ENCODE measurements at places on chromosomes 12 and 14.

DNA sequence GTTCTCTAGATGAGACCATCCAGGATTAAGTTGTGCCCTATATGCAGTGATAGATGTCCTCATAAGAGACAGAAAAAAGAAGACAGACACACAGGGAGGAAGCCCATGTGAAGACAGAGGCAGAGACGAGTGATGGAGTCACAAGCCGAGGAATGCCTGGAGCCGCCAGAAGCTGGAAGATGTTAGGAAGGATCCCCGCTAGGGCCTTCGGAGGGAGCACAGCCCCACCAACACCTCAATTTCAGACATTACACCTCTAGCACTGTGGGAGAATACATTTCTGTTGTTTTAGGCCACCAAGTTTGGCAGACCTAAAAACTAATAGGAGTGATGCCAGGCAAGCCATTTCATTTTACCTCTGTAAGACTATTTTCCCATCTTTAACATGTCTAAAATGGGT is 458.5 kb downstream of the MED13L start:
- H3K36me3 ChIP-seq = no peaks in the 10 kb centered on the region
- DNase-seq = no peak
- H3K4me1 ChIP-seq = no peaks in the 10 kb centered on the region
- no peak overlapping the region for H3K4me3 ChIP-seq
- H3K27me3 ChIP-seq = peaks cover 15% of the 10 kb centered on the region
- H3K27ac ChIP-seq = no peak overlapping the region

- no peak overlapping the region for H3K27ac ChIP-seq
- no peaks in the 10 kb centered on the region for H3K27me3 ChIP-seq
- no peak for DNase-seq
- no peak overlapping the region for H3K4me3 ChIP-seq
- peaks cover 9% of the 10 kb centered on the region for H3K36me3 ChIP-seq
Measured at GRCh38 chr12:108686780-108687179, 44.5 kb downstream of the CORO1C start.

GRCh38 chr14:73745571-73746519 is 31.7 kb upstream of the PNMA1 start:
- DNase-seq = no peak
- peak overlapping the region; percentile 91 for H3K27ac ChIP-seq
- H3K4me3 ChIP-seq = no peak overlapping the region
- H3K36me3 ChIP-seq = peaks cover 6% of the 10 kb centered on the region
- H3K27me3 ChIP-seq = no peaks in the 10 kb centered on the region

GRCh38 chr14:39469094-39469710 is 37.0 kb upstream of the FBXO33 start:
- no peaks in the 10 kb centered on the region for H3K36me3 ChIP-seq
- no peak overlapping the region for H3K27ac ChIP-seq
- no peaks in the 10 kb centered on the region for H3K4me1 ChIP-seq
- no peak overlapping the region for H3K4me3 ChIP-seq
- peaks cover 21% of the 10 kb centered on the region for H3K27me3 ChIP-seq

DNA sequence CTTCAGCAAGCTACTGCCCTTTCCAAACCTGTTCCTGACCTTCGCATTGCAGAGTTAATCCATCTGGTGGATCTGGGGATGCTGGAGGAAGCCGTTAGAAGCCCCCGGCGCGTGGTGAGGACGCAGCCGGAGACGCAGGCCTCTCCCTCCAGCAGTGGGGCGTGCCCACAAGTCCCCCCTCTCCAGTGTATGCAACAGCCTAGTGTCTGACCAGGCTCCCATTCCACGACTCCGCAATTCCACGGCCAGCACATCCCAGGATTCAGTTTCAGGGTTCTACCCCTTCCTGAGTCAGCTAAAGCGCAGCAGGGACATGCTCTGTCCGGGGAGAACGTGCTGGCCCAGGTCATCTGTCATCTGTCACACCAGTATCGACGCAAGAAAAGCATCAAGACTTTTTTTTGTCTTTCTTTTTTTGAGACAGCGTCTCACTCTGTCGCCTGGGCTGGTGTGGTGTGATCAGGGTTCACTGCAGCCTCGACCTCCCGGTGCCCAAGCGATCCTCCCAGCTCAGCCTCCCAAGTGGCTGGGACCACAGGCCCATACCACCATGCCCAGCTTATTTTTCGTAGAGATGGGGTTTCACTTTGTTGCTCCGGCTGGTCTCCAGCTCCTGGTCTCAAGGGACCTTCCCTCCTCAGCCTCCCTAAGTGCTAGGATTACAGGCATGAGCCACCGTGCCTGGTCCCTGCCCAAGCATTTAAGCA is 8.0 kb upstream of the DYNC1H1 start:
- H3K36me3 ChIP-seq = no peaks in the 10 kb centered on the region
- DNase-seq = no peak
- no peak overlapping the region for H3K4me3 ChIP-seq

DNA sequence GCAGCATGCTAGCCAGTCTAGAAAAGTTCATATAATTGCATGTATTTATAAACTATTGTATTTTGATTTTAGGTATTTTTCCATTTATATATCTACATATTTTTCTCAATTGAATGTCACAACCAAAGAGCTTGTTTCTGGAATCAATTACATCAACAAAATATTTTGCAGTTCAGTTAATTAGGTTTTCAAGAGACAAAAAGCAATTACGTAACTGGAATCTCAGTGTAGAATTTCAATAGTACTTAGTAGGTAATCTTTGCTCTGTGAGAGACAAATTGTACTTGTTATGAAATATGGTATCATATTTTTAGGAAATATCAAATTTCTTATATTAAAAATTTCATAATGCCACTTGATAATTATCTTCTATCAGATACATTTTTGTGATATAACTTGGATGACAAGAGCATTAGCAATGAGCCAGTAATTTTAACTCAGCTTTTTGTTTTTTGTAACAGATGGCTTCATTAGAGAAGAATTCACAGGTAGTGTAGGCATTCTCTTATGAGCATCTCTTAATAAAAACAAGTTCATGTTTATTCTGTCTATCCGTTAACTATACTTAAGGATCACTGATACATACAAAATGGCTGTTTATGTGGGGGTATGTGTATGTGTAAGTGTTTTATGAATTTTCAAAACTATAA is 774.7 kb downstream of the C12orf50 start:
- H3K36me3 ChIP-seq = no peaks in the 10 kb centered on the region
- no peaks in the 10 kb centered on the region for H3K27me3 ChIP-seq
- no peaks in the 10 kb centered on the region for H3K4me1 ChIP-seq
- H3K27ac ChIP-seq = no peak overlapping the region
- DNase-seq = no peak

DNA sequence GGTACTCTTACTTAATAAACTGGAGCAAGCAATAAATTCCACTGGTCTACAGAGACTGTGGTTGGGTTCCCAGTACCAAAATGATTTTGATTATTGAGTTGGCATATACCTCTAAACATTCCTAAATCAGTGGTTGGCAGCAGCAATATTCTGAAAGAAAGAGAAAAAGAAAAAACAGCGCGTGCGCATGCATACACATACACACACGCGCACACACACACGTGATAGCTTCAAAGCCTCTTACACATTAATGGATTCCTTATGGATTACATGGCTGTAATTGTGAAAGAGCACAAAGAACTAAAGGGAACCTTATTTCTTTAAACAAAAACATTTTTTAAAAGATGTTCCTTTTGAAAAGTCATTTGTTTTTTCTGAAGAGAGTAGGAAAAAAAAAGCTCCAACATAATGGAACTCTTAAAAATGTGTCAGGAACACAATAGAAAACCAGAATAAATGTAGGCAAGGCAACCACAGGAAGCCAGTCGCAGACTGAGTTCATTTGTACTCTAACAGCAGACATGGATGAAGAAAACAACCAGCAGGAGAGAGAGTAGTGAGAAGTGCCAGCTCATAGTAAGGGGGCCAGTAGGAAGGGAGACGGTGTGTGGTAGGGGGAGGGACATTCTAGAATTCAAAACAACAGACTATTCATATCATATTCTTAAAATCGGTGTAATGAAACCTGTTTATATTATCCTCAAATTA is 80.0 kb downstream of the DRAM1 start:
- no peak for DNase-seq
- no peak overlapping the region for H3K27ac ChIP-seq
- no peak overlapping the region for H3K4me3 ChIP-seq
- H3K27me3 ChIP-seq = no peaks in the 10 kb centered on the region
- H3K4me1 ChIP-seq = no peaks in the 10 kb centered on the region
- H3K36me3 ChIP-seq = no peaks in the 10 kb centered on the region

GRCh38 chr12:107590413-107590812 is 95.2 kb upstream of the PWP1 start:
- H3K4me1 ChIP-seq = no peaks in the 10 kb centered on the region
- no peak for DNase-seq
- H3K4me3 ChIP-seq = no peak overlapping the region
- peaks cover 9% of the 10 kb centered on the region for H3K27me3 ChIP-seq

- no peaks in the 10 kb centered on the region for H3K27me3 ChIP-seq
- peak overlapping the region; percentile 52 for H3K4me3 ChIP-seq
- peak overlapping the region; percentile 77 for H3K27ac ChIP-seq
- peaks cover 73% of the 10 kb centered on the region for H3K4me1 ChIP-seq
- no peak for DNase-seq
Measured at GRCh38 chr12:120849765-120850164, 54.4 kb downstream of the SPPL3 start.

DNA sequence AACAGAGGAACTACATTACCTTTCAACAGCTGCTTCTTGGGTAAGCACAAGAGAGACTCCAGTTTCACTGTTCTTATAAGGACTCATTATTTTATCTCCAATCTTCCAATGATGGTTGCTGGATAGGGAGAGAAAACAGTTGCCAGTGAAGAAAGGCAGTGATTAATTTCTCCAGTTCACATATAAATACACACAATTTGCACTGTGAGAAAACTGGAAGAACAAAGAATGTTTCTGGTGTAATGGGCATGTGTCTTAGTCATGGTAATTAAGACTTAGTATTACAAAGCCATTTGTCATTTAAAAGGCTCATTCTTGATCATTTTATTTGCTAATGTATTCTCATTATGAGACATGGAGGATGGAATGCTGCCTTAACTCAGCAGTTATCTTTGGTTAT is 78.0 kb upstream of the FAR2 start:
- no peak overlapping the region for H3K4me3 ChIP-seq
- H3K27me3 ChIP-seq = peaks cover 13% of the 10 kb centered on the region
- H3K27ac ChIP-seq = no peak overlapping the region

DNA sequence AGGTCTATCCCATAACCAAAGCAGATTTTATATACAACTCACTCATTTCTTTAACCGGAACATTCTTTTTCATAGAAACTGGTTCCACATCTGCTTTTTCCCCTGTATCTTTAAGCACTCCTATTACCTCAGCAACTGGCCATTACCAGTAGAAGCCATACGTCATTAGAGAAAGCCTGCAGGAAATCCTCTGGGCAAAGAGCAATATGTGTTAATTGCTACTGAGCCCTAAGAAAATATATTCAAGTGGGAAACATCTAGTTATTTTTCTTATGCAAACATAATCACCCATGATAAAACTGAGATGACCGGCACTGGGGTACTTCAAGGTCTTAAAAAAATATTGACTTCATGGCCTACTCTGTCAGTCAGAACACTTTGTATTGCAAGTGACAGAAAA is 28.2 kb upstream of the CPSF6 start:
- peaks cover 3% of the 10 kb centered on the region for H3K27me3 ChIP-seq
- DNase-seq = no peak
- H3K36me3 ChIP-seq = no peaks in the 10 kb centered on the region
- H3K27ac ChIP-seq = no peak overlapping the region
- no peak overlapping the region for H3K4me3 ChIP-seq

DNA sequence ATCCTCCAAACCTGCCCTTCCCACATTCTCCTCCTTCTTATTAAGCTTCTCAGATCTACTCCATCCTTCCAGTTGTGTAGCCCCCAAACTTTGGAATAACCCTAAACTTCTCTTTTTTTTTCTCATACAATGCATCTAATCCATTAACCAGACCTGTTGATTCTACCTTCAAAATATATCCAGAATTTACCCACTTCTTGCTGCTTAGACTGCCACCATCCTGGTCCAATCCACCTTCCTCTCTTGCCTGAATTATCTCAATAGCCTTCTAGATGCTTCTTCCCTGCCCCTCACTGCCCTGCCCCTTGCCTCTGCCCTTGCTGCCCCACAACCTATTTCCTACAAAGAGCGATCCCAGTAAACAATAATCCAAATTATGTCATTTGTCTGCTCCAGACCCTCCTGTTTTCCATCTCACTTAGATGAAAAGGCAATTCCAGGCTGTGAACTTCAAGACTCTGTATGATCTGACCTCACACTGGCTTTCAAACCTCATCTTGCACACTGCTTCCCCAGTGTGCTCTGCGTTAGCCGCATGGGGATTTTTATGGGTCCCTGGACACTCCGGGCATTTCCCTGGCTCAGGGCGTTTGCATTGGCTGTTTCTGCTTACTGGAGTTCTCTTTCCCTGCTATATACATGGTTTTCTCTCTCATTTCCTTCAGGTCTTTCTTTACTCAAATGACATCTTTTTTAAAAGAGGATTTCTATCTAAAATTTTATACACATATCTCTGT is 42.6 kb upstream of the HIF1A start:
- peak overlapping the region; percentile 12 for H3K4me3 ChIP-seq
- H3K4me1 ChIP-seq = peaks cover 28% of the 10 kb centered on the region
- no peak overlapping the region for H3K27ac ChIP-seq
- H3K27me3 ChIP-seq = no peaks in the 10 kb centered on the region
- no peak for DNase-seq

- peaks cover 85% of the 10 kb centered on the region for H3K36me3 ChIP-seq
- H3K4me1 ChIP-seq = peaks cover 80% of the 10 kb centered on the region
Measured at GRCh38 chr12:25072906-25073650, 121.9 kb downstream of the DNAI7 start.

DNA sequence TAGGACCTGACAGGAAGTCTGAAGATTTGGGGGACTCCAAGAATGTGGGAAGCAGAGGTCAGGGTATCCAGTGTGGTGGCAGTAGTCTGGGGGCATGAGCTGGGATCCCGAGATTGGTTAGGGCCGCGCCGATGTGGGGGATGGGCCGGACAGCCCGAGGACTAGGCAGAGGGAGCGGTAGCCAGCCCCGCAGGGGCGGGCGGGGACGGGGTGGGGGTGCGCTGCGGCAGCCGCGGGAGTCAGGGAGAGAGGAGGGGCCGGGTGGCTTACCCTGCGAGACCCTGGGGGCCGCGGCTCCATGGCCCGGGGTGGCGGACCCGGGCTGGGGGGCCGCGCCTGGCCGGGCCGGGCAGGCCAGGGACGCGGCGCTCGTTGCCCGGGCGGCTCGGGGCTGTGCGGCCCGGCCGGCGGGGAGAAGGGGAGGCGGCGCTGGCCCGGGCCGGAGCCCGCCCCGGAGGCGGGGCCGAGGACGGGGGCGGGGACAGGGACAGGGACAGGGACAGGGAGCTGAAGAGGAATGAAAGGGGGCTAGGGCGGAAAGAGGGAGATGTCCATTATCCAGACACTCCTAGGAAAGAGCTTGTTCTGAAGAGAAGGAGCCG is 5.6 kb downstream of the ZNF385A start:
- H3K27me3 ChIP-seq = no peaks in the 10 kb centered on the region
- DNase-seq = no peak
- no peak overlapping the region for H3K27ac ChIP-seq
- H3K4me1 ChIP-seq = peaks cover 31% of the 10 kb centered on the region

Measured in activated B cell treated with CpG ODN at 0.5 μM for 24 hours (primary cell).